IMR-90 (cell line): ENCODE measurements at places on chromosomes 16 and 17. TPM values are rescaled to one million over a fixed set of nuclear protein-coding genes. Genes with fewer than 3 reads are reported as not detected.

GRCh38 chr16:67093098-67093726, 16.5 kb upstream of the PHAF1 start:
- no peak for DNase-seq

- no peak for DNase-seq
Measured at GRCh38 chr17:40564883-40565768, at the start of gene CCR7. TSS of gene CCR7 (minus strand) at chr17:40565472. CDS start at chr17:40565409, 63 bp downstream.

- no peak for DNase-seq
Measured at GRCh38 chr16:67683767-67684166, 17.2 kb downstream of the C16orf86 start.

GRCh38 chr16:28951410-28951943, 740 bp downstream of the NFATC2IP start:
- DNase-seq = no peak

- DNase-seq = no peak
Measured at GRCh38 chr17:17917394-17917793, 54.8 kb downstream of the TOM1L2 start.

DNA sequence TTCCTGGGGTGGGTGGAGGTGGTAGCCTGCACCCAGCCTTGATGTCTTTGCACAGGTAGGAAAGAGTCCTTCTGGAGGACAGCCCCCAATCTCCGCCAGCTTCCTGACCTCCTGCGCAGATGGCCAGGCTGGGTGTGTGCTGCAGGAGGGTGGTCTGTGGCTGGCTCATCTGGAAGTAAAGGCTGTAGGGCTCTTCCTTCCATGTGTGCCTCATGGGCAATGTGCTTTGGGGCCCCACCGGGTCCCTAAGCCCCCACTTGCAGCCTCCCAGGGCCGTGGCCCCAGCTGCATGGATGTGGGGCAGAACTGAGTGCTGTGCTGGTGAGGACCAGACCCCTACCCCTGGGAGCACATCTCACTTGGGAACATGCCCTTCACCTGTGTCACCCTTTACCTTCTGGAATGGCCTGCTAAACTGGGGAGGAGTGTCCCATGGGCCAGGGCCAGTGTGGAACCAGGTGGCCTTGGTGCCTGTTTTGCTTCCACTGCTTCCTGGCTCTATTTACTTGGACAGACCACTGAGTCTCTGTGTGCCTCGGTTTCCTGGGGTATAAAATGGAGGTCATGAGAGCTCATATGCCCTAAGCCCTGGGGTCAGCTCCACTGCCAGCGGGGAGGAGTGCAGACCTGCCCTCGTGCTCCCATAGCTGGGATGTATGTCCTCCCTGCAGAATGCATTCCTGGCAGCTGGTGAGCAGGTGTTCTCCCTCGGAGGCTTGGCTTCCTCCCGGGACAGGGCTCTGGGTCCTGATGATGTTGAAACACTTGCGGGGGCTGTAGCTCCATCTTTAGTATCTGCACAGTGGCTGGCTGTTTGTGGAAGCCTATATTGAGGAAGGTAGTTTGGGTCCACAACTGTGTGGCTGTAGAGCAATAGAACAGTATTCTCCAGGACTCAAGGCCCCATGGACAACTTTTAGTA, 18.0 kb downstream of the MPRIP start:
- DNase-seq = no peak

DNA sequence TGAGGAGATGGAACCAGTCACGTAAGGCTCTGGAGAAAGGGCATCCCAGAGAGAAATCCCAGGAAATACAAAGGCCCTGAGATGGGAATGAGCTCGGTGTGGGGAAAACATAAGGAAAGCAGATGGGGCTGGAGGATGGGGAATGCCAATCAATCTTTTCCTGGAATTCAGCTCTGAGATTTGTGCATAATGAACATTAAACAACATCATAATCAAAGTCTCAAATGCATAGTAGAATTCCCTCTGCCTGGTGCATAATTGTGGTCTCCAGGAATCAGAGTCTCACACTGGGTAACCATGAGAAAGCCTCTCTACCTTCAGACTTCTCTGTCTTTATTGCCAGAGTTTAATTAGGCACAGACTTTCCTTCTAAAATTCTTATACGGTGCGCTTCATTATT, 30.8 kb downstream of the OTOA start:
- DNase-seq = no peak

GRCh38 chr17:32492648-32493289, 6.0 kb downstream of the CDK5R1 start:
- DNase-seq = no peak

DNA sequence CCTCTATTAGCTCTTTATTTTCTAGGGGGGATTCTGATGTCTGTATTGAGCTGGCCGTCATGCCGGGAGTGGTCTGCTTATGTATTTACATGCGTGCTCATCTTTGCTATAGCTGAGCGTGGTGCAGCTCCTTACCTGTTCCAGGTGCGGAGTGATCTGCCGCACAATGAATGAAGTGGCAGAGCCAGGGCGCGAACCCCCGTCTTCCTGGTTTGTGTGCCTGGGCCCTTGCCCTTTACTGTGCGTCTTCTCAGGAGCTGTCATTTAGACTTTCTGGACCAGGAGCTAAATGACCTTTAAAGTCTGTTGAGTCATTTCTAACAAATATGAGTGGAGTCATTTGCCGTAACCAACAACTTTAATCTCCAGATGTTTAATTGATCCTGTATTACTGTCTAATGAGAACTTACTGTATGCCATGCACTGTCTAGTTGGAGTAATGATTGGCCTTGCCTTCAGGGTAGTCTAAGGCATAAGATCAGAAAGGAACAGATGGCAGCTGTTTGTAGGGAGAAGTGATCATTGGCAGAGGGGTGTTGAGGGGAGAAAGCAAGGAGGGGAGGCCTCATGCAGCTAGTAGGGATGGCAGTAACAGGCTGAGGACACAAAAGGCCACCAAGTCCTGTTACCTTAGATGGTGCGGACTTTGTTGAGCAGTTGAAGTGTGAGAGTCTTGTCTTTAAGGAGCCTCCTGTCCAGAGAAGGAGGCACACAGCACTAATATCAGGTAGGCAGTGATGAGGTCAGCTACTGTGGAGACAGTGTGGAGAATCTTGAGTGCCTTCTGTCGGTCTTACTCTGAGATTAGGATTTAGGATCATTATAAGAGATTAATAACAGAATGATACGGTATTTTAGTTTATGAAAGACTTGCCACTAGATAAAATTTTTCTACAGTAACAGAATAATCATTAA, 53.9 kb downstream of the USP10 start:
- no peak for DNase-seq

GRCh38 chr17:2403044-2403443, 2.2 kb upstream of the MNT start:
- no peak for DNase-seq

GRCh38 chr17:74134991-74135390, 68.5 kb upstream of the RPL38 start:
- no peak for DNase-seq

DNA sequence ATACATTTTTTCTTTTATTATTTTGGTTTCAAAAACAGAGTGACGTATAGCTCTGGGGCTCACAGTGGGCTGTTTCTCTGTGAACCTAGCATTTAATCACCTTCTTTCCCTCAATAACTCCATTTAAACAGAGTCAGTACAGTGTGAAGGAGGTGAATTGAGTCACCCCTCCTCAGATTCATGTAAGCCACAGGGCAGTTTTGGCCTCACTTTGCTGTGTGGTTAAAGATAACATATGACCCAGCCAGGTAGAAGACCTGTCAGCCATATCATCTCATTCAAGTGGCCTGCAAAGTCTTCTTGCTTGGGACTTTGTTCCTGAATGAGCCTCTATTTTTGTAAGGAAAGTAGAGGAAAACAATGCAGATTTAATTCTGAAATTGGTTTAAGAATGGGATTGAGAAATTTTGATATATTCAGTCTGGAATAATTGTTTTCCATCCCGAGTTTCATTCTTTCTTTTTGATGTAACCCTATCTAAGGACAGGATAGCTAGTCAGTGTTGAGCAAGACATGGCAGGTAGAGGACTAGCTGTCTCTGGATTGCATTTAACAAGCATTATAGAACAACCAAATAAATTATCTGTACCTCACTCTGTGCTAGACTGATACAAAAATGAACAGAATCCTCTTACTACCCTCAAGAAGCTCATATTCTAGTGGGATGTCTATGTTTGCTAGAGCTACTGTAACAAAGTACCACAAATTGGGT, 13.1 kb downstream of the MAP2K6 start:
- DNase-seq = no peak

GRCh38 chr16:54447576-54448440, 161.2 kb upstream of the IRX3 start:
- DNase-seq = peak; percentile 54

- DNase-seq = no peak
Measured at GRCh38 chr16:55737966-55738365, 82.2 kb downstream of the SLC6A2 start.

- DNase-seq = peak; percentile 68
Measured at GRCh38 chr16:346587-346986, 5.9 kb downstream of the AXIN1 start.

GRCh38 chr16:75250809-75251279, 580 bp downstream of the BCAR1 start:
- DNase-seq = no peak

GRCh38 chr17:74164446-74165045, 38.9 kb upstream of the RPL38 start:
- DNase-seq = no peak

DNA sequence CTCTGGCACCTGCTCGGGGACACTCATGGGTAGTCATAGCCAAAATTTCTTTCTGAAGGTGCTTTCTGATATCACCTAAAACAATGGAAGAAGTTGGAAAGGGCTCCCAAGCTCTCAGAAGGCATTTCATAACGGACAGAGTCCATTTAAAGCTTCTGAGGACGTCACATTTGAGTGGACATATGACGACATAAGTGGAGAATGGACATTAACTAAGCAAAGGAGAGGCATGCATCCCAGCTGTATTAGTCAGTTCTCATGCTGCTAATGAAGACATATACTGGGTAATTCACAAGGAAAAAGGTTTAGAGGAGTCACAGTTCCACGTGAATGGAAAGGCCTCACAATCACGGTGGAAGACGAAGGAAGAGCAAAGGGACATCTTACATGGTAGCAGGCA, 260.2 kb upstream of the DYNLRB2 start:
- DNase-seq = peak; percentile 35

DNA sequence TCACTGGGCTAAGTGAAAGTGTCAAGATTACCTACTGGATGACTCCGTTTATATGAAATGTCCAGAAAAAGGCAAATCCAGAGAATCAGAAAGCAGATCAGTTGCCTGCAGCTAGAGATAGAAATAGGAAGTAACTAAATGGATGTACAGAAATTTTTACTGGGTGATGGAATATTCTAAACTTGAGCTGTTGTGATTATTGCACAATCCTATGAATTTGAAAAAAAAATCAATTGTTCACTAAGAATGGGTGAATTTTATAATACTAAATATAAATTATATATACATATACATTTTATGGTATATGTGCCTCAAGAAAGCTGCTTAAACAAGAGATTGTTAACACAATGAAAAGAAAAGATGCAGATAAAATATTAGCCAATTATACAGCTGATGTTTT, 181.1 kb upstream of the C16orf82 start:
- DNase-seq = no peak

GRCh38 chr17:57338257-57338914, 82.1 kb downstream of the MSI2 start:
- no peak for DNase-seq

DNA sequence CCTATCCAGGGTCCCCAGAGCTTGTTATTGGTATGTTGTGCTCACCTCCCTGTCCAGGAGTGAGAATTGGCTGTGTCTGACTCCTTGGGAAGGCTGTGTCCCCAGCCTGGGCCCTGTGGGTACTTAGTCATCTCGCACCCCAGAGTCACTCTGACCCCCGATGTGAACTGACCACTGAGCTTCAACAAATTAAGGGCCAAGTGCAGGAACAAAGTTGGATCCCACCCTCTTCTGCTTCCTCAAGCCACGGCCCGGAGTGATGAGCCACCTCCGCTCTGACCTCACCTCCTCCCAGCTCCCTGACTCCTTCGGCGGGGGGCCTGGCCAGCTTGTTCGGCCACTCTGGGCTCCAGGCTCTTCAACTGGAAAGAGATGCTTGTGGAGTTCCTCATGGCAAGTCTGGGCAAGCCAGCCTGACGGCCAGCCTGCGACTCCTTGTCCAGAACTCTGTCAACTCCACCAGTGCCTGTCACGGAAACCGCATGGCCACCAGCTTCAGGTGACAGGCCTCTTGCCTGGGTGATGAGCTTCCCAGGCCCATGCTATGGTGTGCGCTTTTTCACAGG, 22.3 kb upstream of the MPRIP start:
- no peak for DNase-seq

- DNase-seq = peak; percentile 25
Measured at GRCh38 chr17:17514993-17515933, 19.1 kb upstream of the RASD1 start.

- no peak for DNase-seq
Measured at GRCh38 chr16:62755938-62756337, 719.7 kb upstream of the CDH8 start.

PMP22 gene
- 33.5 and 39.2 TPM in 2 replicates for total RNA-seq

MT3 gene
- total RNA-seq = not detected in 2 replicates

SMCR8 gene
- total RNA-seq = 10.6 and 10.9 TPM in 2 replicates

KRT16 gene
- total RNA-seq = not detected in 2 replicates

ASPHD1 gene
- 4.1 and 4.2 TPM in 2 replicates for total RNA-seq

AGRP gene
- not detected in 2 replicates for total RNA-seq

NFE2L1 gene
- 35.6 and 42.8 TPM in 2 replicates for total RNA-seq

GJD3 gene
- not detected in 2 replicates for total RNA-seq

TBKBP1 gene
- total RNA-seq = 3.4 and 3.6 TPM in 2 replicates

MC1R gene
- total RNA-seq = 3.8 and 4.4 TPM in 2 replicates

CACNG5 gene
- total RNA-seq = not detected in 2 replicates

CSH2 gene
- total RNA-seq = not detected in 2 replicates

BHLHA9 gene
- total RNA-seq = not detected in 2 replicates

ARL5C gene
- total RNA-seq = not detected in 2 replicates

KRT28 gene
- total RNA-seq = not detected in 2 replicates

NETO2 gene
- 31.4 and 39.3 TPM in 2 replicates for total RNA-seq

PSMB10 gene
- total RNA-seq = 25.6 and 28.7 TPM in 2 replicates

C17orf78 gene
- total RNA-seq = not detected in 2 replicates

PLK1 gene
- 19.4 and 20.0 TPM in 2 replicates for total RNA-seq
